Psoas muscle (tissue), 8 donors: ENCODE measurements at places on chromosomes 2 and 18.

DNA sequence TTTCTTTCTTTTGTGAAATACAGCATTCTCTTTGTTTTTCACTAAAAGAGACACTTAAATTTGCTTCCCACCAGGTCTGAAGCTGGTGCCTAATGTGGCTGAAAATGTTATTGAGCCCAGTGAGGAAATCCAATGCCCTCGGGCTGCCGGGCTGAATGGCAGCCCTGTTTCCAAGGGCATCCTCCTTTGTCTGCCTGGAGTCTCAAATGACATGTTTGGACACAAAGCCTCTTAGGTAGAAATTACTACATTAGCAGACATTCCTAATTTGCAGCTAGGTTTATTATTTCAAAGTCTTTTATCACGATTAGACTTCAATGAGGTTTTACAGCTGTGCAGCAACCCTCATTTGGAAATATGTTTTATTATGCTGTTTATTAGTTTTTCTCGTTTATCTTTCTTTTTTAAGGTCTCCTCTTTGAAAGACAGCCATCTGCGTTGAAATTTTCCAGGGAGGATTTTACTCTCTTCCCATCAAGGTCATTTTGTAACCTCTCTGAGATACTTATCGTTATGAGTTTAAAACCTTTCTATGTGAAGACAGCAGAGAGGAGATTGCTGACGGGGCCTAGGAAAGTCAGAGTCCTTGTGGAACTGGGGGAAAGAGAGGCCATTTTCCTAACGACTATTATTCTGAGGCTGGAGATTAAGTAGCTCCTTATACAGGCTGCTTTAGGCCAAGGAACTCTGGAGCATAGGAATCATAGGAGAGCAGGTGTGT lies 59.0 kb upstream of the ZNF532 start:
- no peaks in the 10 kb centered on the region for H3K36me3 ChIP-seq
- H3K27ac ChIP-seq: no peak overlapping the region
- H3K4me3 ChIP-seq: no peak overlapping the region
- DNase-seq: no peak

DNA sequence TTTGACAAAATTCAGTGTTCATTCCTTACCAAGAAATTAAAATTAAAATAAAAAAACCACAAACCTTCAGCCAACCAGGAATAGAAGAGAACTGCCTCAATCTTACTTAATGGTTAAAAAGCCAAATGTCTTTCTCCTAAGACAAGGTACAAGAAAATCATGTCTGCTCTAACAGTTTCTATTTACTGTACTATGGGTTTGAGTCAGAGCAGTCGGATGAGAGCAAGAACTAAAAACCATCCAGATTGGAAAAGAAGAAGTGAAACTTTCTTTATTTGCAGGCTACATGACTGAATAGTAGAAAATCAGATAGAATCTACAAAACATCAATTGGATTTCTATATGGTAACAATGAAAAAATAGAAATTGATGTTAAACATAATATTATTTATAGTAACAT lies 555.5 kb upstream of the TNP1 start:
- H3K27ac ChIP-seq: no peak overlapping the region
- DNase-seq: no peak
- no peaks in the 10 kb centered on the region for H3K27me3 ChIP-seq

DNA sequence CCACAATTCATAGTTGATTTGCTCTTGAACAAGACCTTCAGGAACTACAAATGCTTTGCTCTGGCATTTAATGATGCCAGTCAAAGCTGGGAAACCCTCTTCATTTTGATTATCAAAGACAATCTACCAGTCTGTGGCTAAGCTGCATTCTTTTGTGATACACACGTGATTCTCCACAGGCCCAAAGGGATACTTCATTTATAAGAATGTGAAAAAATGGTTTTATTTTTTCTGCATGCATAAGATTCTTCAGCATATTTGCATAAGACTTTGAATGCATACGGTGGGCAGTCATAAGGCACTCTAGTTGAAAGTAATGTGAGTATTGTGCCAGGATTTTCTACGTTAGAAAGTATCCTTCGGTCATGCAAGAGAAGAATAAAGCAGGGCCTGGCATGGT lies 33.0 kb upstream of the ARL5A start:
- no peaks in the 10 kb centered on the region for H3K4me1 ChIP-seq
- H3K27ac ChIP-seq: no peak overlapping the region
- no peaks in the 10 kb centered on the region for H3K36me3 ChIP-seq
- no peak for DNase-seq

DNA sequence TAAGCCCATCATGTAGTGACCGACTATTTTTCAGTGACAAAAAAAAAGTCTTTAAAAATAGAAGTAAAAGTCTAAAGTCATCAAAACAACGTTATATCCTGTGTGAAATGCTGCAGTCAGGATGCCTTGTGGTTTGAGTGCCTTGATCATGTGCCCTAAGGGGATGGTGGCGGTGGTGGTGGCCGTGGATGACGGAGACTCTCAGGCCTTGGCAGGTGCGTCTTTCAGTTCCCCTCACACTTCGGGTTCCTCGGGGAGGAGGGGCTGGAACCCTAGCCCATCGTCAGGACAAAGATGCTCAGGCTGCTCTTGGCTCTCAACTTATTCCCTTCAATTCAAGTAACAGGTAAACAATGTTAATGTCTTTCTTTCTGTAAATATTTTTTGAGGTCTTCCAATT lies at the start of gene CD28:
CD28 (plus strand) TSS at position 237 of the 400 bp plus-strand sequence; CDS start at position 295, 58 bp downstream.
- H3K27me3 ChIP-seq: no peaks in the 10 kb centered on the region
- H3K36me3 ChIP-seq: no peaks in the 10 kb centered on the region
- no peak within 1 kb of the TSS for H3K4me3 ChIP-seq

DNA sequence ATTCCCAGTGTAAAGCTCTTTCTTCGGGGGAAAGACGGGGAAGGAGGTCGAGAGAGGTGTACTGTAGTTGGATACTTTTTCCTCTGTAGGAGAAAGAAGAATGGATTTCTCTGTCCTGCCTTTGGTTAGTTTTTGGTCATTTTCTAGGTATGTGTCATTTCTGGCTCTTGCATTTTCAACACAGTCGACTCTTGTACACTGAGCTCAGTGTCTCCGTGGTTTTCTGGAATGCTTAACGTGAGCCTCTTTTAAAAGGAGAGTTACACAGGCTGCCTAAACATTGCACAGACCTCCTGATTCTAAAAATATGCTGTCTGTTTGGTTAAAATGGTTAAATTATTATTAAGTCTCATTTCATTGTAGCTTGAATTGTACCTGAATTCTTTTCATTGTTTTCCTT lies 21.8 kb upstream of the GLS start:
- H3K27ac ChIP-seq: no peak overlapping the region
- H3K4me3 ChIP-seq: no peak overlapping the region
- H3K36me3 ChIP-seq: no peaks in the 10 kb centered on the region
- H3K27me3 ChIP-seq: no peaks in the 10 kb centered on the region
- DNase-seq: no peak

DNA sequence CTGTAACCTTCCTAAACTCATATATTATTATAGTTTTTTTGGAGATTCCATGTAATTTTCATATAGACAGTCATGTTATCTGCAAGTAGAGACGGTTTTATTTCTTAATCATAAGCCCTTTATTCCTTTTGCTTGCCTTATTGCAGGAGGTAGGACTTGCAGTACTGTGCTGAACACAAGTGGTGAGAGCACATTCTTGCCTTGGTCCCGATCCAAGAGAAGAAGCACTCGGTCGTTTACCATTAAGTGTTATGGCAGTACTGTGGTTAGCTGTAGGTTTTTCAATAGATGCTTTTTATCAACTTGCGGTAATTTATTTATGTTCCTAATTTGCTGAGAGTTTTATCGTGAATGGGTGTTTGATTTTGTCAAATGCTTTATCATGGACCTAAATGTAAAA lies 305.7 kb downstream of the DYSF start:
- no peaks in the 10 kb centered on the region for H3K36me3 ChIP-seq
- H3K4me3 ChIP-seq: no peak overlapping the region
- no peak for DNase-seq
- no peaks in the 10 kb centered on the region for H3K4me1 ChIP-seq
- no peaks in the 10 kb centered on the region for H3K27me3 ChIP-seq

- no peak overlapping the region for H3K27ac ChIP-seq
- no peak overlapping the region for H3K4me3 ChIP-seq
- peaks cover 3% of the 10 kb centered on the region for H3K4me1 ChIP-seq
- DNase-seq: no peak
- H3K36me3 ChIP-seq: no peaks in the 10 kb centered on the region
Observed at GRCh38 chr2:45905632-45905958, 254.1 kb downstream of the PRKCE start.

- H3K36me3 ChIP-seq: no peaks in the 10 kb centered on the region
- H3K27ac ChIP-seq: no peak overlapping the region
- no peaks in the 10 kb centered on the region for H3K4me1 ChIP-seq
- H3K27me3 ChIP-seq: no peaks in the 10 kb centered on the region
- no peak for DNase-seq
Observed at GRCh38 chr2:67952066-67952465, 110.7 kb downstream of the C1D start.

DNA sequence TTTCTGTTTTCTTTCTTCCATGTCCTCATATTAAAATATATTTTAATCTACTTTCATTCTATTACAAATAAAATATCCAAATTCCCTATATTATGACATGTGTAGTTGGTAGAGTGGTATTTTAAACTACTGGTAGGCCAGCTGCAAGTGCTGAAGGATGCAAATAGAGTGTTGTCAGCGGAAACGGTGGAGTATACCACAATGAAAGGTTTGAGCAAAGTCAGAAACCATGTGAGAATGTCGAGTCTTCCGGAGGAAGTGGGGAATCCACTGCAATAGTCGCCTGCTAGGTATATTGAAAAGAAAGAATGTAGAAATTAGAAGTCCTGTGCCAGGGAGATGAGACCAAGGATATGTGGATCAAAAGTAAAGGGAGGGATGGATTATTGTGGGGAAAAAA lies 373.9 kb downstream of the DSEL start:
- H3K27me3 ChIP-seq: no peaks in the 10 kb centered on the region
- no peak for DNase-seq
- H3K27ac ChIP-seq: no peak overlapping the region
